M059J (cell line): ENCODE measurements at places on chromosomes 12 and 14. TPM values are rescaled to one million over a fixed set of nuclear protein-coding genes. Genes with fewer than 3 reads are reported as not detected.
A peak's percentile ranks its signal among the peaks of the same experiment; 100 is the strongest.

DNA sequence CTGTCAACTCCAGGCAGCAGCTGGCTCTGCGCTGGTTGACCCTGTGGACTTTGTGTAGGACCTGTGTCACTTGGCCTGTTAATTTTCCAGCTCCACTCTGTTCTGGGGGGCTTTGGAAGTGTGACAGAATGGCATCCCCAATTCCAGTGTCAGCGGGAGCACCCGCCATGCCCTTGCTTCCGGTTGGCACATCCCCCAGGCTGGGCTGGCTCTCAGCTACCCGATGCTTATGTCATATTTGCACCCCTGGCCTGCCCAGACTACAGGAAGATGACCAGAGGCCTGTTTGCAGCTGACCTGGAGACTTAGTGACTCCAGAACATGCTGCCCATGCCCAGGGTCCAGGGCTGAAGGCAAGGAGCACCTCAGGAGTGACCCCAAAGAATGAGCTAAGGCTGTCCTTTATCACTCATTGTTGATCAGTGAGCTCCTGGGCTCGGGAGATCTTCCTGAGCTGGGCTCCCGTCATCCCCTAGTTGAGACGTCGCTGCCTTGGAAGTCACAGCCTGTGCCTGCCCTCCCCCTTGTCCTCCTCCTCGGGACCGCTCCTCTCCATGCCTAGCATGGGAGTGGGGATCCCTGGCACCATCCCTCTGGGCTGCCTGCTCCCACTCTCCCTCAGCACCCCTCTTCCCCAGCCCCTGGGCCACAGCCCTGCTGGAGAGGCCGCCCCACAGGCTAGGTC, 163.4 kb upstream of the RTL1 start:
- no peak for DNase-seq

- DNase-seq, result no peak
These were observed 422.1 kb downstream of the RPS29 start for GRCh38 chr14:49164074-49164473.

- no peak for DNase-seq
These were observed 31.8 kb downstream of the CPSF2 start for GRCh38 chr14:92153581-92153980.

Gene LGMN
- 56.7 and 62.0 TPM in 2 replicates for total RNA-seq

DNA sequence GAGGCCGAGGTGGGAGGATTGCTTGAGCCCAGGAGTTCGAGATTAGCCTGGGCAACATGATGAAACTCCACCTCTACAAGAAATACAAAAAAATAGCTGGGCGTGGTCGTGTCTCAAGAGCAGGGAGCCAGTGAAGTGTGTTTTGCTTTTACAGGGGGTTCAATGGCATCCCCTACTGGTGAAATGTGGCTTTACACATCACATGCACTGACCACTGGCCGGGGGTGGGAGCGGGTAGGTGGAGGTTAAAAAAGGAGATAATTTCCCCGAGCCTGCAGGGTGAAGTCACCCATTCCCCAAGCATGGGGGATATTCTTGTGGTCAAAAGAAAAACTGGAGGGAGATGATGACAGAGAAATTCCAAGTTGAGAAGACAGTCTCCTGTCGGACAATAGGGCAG, 63.6 kb upstream of the PWP1 start:
- peak; percentile 24 for DNase-seq

Gene ATF7
- 8.0 and 11.9 TPM in 2 replicates for total RNA-seq

DNA sequence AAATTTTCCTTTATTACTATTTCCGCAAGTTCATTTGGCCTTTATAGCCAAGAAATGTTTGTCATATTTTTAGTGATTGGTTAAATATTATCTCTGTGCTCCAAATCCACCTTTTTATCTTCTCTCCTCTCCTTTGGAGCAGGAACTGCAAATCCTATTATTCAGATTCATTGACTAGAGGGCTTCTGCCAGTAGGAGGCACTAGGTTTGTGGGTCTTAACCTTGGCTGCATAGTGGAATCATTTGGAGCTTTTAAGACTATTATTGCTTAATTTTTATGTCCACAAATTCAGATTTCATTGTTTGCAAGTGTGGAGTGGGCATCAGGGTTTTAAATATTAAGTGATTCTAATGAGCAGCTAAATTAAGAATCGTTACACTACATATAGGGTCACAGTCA, 75.3 kb upstream of the SYT10 start:
- DNase-seq, result no peak

DNA sequence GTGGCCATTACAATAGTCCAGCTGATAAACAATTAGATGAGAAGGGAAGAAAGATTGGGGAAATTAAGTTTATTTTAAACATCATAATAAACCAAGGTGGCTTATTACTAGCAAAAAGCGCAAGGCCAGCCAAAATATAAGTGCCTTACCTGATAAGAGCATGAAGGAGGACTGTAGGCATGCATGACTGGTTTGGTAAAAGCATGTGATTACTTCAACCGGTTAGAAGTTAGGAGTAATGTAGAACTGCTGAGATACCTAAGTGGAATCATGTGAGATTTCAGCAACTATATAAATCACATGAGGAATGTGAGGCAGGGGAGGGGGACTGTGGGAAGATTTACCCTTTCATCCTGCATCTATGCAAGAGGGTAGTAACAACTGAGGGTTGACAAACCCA, 59.7 kb upstream of the CCDC196 start:
- no peak for DNase-seq
